ENCODE measurements at places on chromosomes 12 and 14.

GRCh38 chr14:85948153-85948552 is 418.2 kb downstream of the FLRT2 start:
- DNase-seq: peak; percentile 8

DNA sequence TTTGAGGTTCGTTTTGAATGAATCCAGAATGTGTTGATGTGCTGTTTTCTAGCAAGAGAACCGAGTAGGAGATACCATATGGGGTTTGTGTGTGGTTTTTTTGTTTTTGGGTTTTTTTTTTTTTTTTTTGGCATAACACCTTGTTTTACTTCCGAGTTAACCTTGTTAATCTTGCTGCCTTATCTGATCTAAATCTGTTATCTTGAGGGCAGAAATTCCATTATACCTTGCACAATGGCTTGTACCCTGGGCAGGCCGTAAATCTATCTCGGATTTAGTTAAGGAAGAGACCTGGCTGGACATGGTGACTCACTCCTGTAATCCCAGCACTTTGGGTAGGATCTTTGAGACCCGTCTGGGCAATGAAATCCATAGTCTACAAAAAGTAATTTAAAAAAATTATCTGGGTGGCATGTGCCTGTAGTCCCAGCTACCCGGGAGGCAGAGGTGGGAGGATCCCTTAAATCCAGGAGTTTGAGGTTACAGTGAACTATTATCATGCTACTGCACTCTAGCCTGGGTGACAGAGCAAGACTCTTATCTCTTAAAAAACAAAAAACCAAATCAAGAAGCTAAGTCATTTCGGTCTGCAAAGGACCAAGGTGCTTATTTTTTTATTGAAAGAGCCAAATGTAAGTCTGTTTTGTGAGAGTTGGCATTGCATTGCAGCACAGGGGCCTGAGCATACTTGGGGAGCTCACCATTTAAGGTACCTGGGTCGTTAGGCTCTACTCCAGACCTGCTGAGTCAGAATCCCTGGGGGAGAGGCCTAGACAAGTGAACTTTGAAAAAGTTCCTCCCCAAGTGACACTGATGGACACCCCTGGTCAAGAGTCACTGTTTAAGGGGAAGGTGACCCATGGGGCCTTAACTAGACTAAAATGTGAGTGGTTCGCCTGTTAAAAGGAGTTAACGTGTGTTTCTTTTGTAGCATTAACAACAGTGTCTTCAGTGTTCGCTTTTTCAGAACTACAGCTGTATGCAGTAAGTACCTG is 6.7 kb downstream of the DLST start:
- no peak for DNase-seq

DNA sequence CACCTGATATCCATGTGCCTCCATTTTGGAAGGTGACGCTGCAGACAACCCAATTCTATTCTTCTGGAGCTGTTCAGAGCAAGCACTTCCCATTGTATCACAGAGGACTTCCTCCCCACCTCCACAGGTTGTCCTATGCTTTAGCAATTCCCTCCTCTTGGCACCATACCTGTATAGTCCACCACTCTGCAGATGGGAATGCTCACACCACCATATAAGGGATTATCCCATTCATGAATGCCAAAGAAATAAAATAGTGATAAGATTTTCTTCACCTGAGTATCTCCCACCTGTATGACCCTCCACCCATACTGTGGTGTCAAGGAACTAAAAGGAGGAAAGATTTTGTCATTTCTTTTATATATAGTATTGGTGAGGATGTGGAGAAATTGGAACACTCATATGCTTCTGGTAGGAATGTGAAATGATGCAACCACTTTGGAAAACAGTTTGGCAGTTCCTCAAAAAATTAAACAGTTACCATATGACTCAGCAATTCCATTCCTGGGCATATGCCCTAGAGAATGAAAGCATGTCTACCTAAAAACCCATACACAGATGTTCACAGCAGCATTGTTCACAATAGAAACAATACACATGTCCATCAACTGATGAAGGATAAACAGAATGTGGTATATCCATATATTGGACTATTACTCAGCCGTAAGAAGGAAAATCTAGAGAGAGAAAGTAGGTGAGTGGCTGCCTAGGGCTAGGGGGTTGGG is 75.2 kb downstream of the FIGNL2 start:
- DNase-seq: peak; percentile 55

DNA sequence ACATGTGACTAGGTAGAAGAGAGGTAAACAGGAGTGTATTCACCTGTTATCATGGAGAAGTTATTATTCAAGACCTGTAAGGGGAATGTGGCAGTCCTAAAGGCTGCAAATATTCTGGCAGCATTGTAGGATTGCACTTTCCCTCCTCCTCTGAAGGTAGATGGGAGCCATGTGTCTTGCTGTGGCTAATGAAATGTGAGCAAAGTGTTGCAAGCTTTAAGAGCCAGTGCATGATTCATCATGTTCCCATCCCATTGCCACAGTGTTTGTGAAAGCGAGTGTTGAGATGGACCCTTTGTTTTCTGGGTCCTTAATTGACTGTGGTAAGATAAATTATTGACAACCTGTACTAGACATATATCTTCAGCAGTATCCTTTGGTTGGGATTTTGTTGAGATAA is 128.7 kb downstream of the RGS6 start:
- no peak for DNase-seq

GRCh38 chr12:16555630-16556029 is 50.3 kb downstream of the LMO3 start:
- peak; percentile 62 for DNase-seq

GRCh38 chr12:80189241-80189640 is 89.9 kb downstream of the OTOGL start:
- DNase-seq: no peak

Data from MV-4-11 (cell line).